ENCODE measurements at places on chromosomes 12 and 14.

- peak; percentile 93 for DNase-seq
These were observed 18.5 kb downstream of the NCOR2 start for GRCh38 chr12:124548854-124549378.

DNA sequence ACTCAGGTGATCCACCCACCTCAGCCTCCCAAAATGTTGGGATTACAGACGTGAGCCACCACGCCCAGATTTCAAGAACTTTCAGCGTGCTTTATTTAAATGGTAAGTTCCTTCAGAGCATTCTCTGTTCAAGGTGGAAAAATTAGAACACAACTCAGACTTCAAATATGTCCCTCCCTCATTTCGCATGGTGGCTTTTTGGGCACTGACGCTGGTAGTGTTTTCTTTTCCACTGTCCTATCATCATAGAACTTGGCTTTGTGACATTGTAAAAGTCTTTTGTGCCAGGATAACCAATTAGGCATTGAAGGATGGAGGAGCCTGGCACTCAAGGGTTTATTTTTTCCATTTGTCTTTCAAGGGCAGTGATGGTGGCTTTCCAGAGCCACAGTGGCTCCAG is 190.8 kb downstream of the NUAK1 start:
- no peak for DNase-seq

- no peak for DNase-seq
These were observed 3.1 kb upstream of the NFATC4 start for GRCh38 chr14:24364841-24365240.

GRCh38 chr12:6555018-6555691 is 687 bp downstream of the IFFO1 start:
- peak; percentile 59 for DNase-seq

DNA sequence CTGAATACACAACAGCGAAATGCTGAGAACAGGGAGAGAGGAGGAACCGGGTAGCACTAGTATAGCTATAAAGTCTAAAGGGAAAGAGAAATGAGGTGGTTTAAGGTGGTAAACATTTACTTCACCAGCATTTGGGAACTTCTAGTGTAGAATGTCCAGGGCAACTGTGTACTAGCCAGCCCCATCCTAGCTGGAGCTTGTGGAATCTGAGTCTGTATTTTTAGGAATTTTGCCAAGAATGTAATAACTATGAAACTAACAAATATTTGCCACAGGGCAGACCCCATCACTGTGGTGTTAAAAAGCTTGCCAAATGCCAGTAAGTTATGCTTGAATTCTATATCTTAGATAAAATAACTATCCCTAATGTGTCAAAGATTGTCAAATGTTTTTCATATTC is 398.9 kb upstream of the MIS18BP1 start:
- no peak for DNase-seq

DNA sequence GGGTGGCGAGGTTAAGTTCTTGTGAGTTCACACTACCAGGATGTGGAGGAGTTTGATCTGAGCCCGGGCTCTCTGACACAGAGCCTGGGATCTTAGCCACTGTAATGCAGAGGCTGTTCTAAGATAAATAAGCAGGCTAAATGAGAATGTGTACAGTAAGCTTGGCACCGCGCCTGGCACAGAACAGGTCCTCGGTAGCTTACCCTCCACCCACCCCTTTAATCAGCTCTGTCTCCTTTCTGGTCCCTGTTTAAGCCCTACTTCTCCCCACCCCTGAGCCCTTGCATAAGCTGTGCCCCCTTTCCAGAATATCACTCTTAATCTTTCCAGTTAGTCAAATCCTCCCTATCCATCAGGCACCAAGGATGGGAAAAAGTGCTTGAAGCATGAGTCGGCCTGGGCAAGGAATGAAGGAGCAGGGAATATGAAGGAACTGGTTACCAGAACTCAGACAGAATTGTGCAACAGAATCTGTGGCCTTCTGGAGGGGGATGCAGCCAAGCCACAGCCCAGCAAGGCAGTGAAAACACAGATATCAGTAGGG is 32.8 kb upstream of the CMKLR1 start:
- DNase-seq = peak; percentile 23

- DNase-seq = no peak
These were observed at the start of gene CMTM5 for GRCh38 chr14:23376482-23377197. Gene CMTM5, plus strand, starts transcription at chr14:23377046. Its CDS starts 206 bp downstream, at chr14:23377252.

DNA sequence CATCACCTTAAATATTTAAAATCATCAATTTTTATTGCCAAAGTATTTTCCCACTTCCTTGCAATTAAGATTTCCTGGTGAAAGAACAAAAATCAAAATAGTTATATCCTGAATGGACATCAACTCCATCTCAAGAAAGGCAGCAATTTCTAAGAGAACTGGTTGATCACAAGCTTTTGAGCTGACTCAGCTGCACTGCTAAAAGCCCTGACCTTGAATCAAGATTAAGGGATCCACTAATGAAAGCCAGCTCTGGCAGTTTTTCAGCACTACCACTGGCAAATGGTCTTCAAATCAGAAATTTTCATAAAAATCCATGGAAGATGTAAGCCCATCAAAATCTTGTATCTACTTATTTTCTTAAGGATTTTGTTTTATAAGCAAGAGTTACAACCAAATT is 123.4 kb downstream of the SLC6A15 start:
- no peak for DNase-seq

DNA sequence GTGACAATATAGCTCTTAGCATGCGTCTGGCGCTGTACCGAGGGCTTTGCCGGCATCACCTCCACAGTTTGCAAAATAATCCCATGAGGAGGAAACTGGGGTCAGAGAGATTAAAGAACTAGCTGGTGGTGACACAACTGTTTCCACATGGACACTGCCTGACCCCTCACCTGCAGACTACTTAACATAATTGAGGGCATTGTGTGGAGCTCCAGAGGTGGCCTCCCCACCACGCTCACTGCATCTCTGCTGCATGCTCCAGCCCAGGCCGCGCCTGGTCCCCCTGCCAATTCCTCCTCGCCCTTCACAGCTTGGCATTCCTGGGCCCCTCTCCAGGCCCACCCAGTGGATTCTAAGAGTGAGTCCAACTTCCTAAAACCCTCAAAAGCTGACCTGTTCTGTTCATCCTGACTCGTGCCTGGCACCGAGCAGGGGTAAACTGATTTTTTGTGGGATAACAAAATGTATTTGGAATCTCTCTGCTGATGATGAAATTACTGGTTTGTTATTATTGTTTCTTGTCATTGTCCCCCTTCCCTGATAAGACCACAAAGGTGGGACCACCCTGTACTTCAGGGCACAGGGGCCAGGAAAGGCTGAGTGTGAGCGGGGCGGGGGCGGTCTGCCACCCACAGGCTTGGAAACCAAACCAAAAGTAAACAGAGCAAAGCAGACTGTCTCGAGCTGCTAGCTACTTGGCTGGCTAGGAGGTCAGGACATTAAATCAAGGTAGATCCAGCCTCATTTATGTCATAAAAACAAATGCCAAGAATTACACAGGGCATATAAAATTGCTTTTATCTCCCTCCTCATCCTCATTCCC is 40.6 kb downstream of the CHGA start:
- DNase-seq = no peak

DNA sequence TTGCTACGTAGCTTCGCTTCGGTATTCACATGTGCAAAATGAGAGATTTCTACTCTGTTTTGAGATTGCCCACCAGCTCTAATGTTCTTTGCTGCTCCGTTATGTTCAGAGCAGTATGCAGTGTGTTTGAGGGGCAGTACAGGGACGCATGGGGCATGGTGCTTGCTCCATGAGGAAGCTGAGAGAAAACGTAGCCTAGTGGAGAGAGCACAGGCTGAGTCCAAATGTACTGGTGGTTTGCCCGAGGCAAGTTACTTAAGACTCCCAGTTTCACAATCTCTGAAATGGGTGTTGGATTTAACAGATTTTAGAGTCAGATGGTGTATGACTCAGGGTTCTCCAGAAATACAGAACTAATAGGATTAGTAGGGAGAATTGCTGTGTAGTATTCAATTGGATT is 310.5 kb downstream of the ETNK1 start:
- no peak for DNase-seq

- no peak for DNase-seq
These were observed 21.8 kb downstream of the SUSD6 start for GRCh38 chr14:69633238-69633637.

DNA sequence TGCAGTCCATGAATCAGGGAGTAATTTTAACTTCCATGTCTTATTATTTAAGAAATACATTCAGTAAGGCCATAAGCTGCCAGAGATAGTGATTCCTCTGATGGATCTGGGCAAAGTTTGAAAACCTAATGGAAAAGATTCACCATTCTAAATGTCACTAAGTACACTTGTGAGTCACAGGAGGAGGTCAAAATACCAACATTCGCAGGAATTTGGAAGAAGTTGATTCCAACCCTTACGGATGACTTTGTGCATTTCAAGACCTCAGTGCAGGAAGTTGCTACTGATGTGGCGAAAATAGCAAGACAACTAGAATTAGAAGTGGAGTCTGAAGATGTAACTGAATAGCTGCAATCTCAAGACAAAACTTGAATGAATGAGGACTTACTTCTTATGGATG is 69.8 kb downstream of the OSBPL8 start:
- no peak for DNase-seq

DNA sequence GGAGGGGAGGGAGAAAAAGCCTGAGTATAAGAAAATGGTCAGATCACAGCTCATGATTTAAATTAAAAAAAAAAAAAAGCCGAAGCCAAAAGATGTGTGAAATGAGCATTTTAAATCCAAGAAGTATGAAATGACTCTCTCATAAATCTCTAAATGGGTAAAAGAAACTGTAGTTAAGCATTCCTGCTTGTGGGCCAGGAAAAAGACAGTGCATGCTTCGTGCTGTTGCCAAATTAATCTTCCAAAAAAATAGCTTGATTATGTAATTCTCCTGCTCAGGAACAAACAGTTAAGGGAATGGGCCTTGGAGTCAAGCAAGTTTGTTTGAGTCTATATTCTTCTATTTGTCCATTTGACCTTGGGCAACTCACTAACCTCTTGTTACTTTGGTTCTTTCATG is 325.4 kb upstream of the SEL1L start:
- no peak for DNase-seq

DNA sequence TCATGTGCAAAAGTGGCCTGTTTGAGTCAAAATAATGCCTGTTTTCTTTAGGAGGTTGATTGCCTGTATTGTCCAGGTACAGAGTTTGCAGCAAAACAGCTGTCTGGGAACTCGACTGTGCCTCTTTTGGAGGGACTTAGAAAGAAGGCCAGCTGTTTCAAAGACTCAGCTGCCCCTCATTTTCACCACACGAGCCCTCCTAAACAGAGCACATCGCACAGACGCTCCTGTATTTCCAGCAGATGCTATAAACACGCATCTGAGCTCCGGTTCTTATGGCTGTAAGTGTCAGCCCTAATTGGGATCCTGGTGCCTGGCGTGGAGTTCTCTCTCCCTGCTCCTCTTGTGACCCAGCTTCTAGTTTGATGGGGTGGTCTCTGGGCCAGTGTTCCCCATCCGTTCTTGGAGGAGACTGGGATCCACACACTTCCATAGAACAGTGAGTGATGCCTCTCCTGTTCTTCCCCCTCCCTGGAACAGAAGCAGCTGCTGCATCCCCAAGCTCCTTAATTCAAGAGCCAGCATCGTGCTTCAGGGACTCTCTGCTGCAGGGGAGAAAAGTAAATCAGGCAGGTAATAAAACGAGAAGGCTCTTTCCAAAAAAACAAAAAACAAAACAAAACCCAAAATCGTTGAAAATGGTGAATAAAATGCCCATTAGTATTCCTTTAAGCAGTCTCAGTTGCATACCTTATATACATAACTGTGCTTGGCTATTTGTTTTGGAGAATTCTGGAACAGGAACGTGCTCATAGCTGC is 269.0 kb downstream of the SLC15A4 start:
- no peak for DNase-seq

DNA sequence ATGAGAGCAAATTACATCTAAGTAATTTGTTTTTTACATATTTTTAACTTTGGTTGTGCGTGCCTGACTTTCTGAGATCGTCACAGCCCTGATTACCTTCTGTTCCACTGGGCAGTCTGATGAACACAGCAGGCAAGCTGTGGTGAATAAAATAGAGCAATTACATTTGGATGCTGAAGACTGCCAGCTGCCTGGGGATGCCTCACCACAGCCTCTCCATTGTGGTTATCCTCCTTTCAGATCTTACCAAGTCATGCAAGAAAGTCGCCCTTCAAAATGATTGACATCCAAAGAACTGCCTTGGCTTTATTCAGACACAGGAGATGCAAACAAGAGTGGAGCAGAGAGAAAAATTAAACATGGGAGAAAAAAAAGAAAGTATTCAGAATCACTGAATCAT is 456.6 kb upstream of the TMPO start:
- DNase-seq = no peak

DNA sequence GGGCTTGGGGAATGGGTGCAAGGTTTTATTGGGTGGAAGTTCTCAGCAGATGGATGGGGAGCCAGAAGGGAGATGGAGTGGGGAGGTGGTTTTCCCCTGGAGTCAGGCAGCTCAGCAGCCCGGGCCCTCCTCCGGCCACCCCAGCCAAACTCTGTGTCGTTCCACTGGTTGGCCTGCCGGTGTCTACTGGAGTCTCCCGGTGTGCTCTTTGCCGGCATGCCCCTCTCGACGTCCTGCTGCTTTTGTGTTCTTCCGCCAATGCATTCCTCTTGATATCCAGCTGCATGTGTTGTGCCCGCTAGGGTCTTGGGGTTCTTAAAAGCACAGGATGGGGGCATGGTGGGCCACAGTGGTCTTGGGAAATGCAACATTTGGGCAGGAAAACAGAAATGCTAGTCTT is 72.8 kb downstream of the SEC23A start:
- DNase-seq = no peak

- DNase-seq = no peak
These were observed 39.3 kb downstream of the ANO2 start for GRCh38 chr12:5905757-5906156.

DNA sequence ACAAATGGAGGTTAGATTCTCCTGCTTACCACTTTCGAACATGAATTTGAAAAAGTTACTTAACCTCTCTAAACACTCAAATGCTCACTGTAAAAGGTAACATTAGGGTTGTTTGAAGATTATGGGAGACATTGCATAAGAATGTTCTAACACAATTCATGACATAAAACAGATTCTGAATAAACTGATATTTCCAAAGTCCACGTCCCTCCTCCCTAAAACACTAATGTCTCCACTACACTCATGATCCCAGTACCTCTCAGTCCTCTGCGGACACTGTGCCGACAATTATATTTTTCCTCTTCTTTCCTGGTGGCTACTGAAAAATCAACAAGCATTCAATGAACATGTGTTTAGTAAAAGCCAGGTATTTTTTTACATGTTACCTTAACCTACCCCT is 18.8 kb upstream of the IAPP start:
- no peak for DNase-seq

GRCh38 chr12:105239304-105239703 is 3.3 kb upstream of the APPL2 start:
- no peak for DNase-seq

GRCh38 chr12:41527062-41527461 is 338.9 kb downstream of the PDZRN4 start:
- DNase-seq = no peak

- DNase-seq = no peak
These were observed 239.7 kb downstream of the TRHDE start for GRCh38 chr12:72511906-72512305.

DNA sequence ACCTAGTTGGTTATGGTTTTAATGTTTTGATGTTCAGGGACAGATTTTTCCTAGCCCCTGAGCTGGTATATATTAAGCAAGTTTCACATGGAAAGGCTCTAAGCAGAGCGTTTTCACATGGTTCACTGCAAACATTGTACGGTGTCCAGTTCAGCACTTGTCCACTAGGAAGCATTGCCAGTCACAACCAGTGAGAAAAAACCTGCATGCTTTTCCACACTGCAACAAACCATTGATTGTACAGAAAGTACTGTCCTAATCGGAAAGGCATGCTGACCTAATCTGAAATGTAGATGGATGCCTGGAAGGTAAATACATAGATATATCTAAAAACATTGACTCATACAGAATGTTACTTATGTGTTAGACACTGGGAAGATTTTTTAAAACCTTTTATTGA is 25.0 kb upstream of the NPAS3 start:
- DNase-seq = no peak

Data from suppressor macrophage treated with lipopolysaccharide for 4 hours (primary cell).